EH (cell line): ENCODE measurements at places on chromosomes 3 and 15.

DNA sequence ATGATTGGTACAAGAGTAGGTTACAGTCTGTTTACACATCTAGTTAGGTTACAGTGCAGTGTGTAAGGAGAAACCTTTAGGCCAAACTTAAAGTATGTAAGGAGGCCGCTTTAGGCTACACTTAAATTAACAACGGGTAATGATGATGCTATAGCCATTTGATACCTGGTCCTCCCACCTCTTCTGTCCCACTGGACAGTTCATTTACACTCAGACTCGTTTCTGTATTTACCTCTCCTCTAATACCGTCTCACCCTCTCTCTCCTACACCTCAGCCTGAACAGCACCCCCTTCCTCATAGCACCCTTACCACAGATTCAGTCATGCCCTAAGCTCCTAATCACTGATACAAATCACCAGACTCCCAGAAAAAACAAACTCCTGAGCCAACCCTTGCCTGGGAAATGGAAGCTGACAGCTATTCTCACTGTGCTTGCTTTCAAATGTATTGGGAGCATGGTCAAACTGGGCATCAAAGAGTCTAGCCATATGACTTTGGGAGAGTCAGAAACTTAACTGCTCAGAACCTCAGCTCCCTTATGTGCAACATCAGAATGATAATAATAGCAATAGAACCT is 241.3 kb upstream of the SETMAR start:
- DNase-seq: no peak

- peak; percentile 96 for DNase-seq
These were observed 51.7 kb downstream of the ARNT2 start for GRCh38 chr15:80455668-80456442.

- peak; percentile 37 for DNase-seq
These were observed 779.5 kb downstream of the ROBO1 start for GRCh38 chr3:78988324-78988723.

DNA sequence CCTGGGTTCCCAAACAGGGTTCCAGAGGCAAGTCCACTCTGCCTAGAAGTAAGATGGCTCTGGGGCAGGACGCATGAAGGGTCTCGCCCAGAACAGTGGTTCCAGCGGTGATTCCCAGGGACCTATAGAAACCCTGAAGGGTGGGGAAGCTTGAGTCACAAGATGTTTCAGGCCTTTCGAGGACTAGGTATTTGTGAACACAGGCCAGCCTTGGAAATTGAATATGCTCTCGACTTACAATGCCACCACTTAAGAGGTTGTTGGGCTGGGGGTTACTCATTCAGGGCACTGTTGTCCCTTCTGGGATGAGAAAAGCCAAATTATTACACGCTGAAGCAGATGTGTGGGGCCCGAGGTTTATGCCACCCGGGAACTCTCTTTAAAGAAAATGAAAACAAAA is 152.0 kb downstream of the TJP1 start:
- peak; percentile 4 for DNase-seq

DNA sequence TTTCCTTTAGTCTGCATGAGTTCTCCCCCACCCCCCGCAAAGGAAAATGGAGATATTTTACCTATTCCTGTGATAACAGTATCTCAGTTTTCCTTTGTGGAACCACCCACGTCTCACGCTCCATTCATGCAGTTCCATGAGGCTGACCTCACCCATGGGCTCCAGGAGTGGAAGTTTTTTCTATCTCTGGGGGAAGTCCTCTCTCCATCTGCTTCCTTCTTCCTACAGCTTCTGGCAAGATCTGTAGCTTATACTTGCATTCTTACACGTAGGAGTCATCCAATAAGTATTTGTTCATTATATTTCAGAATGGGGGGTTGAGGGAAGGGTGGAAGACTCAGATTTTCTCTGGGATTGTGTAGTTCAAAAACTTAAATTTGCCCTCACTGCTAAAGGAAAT is 5.8 kb upstream of the GLCE start:
- DNase-seq: peak; percentile 89

DNA sequence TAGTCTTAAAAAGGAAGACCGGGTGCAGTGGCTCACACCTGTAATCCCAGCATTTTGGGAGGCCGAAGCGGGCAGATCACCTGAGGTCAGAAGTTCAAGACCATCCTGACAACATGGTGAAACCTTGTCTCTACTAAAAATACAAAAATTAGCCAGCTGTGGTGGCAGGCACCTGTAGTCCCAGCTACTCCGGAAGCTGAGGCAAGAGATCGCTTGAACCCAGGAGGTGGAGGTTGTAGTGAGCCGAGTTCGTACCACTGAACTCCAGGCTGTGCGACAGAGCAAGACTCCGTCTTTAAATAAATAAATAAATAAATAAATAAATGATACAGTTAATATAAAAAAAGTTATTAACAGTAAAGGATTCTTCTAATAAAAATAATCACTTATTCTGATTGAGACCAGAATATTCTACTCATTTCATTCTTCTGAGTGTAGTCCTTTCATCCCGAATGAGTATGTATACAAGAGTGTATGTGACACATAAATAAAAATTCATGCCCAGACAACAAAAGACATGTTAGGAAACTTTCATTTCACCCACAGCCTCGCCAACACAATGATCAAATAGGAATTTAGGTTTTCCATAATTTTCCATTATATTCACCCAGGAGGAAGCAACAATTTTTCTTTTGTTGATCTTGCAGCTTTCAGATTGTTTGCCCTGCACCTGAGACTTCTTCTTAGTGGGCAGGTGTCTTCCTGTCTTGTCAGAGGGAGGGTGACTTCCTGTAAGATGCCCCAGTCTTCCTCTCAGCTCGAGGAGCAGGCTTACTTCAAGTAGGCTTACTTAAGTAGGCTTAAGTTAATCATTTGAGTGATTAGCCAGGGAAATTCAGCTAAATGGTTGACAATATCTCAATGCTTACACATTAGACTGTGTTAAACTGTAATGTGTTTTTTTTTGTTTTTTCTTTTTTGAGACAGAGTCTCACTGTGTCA is 7.8 kb upstream of the NUP210 start:
- no peak for DNase-seq

- DNase-seq: peak; percentile 29
These were observed 166.7 kb downstream of the FRMD5 start for GRCh38 chr15:44028349-44028748.

GRCh38 chr3:47565734-47566550 is 12.7 kb downstream of the CSPG5 start:
- DNase-seq: no peak

DNA sequence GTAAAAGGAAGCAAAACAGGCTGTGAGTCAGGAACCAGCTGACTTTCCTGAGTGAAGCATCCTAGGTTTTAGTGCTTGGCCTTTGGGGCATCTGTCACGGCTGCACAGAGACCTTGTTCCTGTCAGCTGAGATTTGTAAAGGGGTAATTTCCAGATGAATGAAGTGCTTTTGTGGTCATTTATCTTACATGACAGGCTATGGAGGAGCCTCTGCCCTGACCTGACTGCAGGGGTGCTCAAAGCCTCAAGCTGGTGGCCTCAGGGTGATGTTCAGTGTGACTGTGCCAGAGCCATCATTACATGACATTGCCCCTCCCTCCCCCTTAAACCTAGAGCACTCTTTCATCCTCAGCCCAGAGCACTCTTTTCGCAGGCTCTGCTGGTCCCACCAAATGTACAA is 132.5 kb downstream of the ARNT2 start:
- DNase-seq: peak; percentile 29

DNA sequence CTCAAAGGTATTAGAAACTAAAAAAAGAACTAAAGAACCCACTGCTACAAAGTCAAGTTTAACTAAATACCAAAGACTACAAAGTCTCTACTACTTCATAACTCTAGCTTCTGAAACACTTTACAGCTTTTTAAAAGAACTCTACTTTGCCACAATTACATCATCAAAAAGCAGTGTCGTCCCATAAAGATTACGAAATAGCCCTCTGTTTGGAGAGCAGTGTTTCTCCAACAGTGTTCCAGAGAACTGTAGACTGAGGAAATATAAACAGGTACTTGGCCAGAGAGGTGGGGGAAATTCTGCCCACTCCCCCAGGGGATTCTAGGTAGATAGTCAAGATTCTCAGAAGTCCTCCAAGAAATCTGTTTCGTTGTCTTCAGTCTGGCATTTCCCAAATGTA is 225.6 kb downstream of the PDZRN3 start:
- peak; percentile 52 for DNase-seq

DNA sequence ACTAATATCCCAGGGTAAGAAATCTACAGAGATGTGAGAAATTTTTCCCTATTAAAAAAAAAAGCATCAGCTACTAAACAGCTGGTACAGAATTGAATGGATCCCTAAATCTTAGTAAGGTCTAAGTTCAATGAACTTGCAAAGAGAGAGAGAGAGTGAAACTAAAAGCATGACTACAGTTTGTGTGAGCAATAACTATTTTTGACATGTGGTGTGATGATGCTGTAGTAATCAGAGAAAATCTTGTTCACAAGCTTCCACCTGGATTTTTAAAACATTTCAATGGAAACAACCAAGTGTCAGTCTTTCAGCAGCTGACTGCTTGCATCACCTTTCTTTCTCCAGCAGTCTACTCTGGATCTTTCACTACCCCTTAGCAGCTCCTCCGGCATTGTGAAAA is 45.2 kb upstream of the ABI3BP start:
- peak; percentile 37 for DNase-seq

DNA sequence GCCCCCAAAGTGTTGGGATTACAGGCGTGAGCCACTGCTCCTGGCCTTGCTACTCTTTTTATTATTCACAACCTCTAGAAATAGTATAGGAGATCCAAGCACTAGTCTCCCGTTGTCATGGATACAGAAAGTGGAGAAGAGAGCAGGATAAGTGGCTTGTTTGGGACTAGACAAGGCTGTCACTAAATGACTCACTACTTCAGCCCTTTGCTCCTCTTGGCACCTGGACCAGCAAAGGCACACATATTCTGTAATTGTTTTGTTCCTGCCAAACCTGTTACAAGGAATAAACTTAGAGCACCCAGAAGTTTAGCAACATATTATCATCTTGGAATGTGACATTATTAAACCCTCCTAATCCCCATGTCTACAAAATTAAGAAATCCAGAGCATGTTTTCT is 427.2 kb upstream of the THBS1 start:
- DNase-seq: peak; percentile 50

DNA sequence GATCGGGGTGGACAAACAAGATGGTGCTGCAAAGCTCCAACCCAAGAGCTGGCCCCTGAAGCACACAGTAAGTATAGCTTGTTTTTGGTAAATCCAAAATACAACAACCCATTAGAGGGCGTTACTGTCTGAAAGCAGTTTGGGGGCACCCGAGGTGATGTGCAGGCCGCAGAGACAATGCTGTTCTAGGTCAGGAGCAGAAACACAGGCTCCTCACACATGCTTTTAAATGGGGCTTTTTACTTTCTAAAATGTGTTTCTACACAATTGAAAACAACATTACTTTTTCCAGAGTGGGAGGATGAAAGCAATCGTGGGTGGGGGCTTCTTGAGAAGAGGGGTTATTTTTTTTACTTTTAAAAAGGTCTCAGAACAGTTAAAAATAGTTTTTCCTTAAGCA is 1029.3 kb upstream of the CFAP20DC start:
- no peak for DNase-seq

DNA sequence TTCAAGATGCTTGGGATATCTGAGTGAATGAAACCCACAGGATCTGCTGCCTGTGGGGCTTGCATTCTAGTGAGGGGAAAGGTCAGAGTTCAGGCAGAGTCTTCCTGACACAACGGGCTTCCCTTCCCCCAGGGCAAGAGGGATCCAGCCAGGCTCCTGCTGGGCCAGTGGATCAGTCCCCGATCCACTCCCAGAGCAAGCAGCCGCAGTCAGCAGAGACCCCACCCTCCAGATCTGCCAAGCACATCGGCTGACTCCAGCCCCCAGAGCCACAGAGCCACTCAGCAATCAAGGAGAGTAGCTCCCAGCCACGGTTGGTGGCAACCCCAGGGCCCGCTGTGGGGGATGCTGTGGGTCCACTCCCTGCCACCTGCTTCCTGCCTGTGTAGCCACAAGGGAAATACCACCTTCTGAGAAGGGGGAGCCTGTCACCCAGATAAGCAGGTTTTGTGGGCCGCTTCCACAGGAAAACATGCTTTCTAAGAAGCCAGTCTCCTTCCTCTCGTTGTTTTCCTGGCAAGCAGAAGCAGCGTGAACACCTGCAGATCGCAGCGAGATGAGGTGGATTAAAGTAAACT is 44.9 kb downstream of the CPN2 start:
- no peak for DNase-seq

DNA sequence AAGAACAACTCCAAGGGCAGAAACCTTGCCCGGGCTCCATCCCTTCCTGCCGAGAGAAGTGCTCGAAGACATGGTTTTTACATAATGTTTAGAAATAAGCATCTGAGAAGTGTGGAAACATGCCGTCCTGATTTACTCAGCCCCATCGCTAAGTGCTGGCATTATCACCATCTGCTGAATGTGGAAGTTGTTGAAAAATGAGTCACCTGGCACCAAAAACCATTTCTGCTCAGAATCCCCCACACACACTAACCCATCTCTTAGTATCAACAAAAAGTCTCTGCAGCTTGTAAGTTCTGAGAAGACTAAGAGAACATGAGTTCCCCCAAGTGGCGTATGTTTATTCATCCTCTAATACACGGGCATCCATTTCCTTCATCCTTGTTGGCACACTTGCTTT is 51.0 kb upstream of the ARL8B start:
- peak; percentile 63 for DNase-seq

GRCh38 chr3:66662894-66663293 is 162.1 kb upstream of the LRIG1 start:
- DNase-seq: no peak

- peak; percentile 83 for DNase-seq
These were observed 3.6 kb downstream of the HGD start for GRCh38 chr3:120678331-120678947.

DNA sequence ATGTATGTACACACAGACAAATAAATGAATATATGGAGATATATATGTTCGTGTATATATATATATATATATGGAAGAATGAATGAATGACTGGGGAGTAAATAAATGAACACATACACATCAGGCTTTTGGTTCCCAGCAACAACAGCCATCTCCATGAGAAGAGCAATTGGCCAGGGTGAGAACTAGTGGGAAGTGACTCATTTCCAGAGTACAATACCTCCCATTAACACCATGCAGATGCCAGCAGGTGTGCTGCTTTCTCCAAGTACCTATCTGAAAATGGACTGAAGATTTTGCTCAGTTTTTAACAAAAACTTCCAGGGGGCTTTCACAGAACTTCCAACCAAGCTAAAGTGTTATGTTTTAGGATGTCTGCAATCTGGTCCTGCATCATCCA is 179.8 kb upstream of the SLC2A2 start:
- no peak for DNase-seq

DNA sequence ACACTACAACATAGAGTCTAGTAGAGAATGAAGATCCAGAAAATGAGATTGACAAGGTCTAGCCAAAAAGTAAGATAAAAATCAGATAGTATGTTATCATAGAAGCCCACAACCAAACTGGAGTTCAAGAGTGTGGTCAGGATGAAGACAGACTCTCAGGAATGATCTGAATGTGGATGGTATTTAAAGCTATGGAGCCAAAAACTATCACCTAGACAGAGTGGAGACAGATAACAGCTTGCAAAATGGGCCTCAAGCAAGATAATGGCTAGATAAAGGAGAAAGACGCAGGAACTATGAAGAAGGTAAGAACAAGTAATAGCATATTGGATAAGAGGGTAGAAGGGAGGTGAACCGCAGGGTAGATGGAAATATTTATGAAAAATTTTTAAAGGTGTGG is 35.4 kb downstream of the ZMAT3 start:
- DNase-seq: peak; percentile 75

GRCh38 chr3:40869013-40869412 is 330.3 kb upstream of the CTNNB1 start:
- no peak for DNase-seq
